Foreskin fibroblast (primary cell): ENCODE measurements at places on chromosomes 11 and 22.

DNA sequence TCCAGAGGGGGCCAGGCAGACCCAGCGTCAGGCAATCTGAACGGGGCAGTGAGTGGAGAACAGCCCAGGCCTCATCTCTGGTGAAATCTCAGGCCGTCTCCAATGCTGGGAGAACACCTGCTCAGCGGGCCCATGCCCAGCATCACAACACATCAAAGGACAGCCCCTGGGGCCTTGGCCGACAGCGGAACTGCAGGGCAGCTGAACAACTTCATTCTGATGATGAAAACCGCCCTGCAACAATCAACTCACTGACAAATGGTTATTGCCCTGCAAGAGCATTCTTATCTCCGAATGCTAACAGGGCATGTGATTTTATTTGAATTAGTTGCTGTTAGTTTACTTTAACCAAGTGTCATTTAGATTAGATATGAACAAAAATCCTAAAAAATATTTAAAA is 14.6 kb downstream of the CELSR1 start:
- no peak for DNase-seq

DNA sequence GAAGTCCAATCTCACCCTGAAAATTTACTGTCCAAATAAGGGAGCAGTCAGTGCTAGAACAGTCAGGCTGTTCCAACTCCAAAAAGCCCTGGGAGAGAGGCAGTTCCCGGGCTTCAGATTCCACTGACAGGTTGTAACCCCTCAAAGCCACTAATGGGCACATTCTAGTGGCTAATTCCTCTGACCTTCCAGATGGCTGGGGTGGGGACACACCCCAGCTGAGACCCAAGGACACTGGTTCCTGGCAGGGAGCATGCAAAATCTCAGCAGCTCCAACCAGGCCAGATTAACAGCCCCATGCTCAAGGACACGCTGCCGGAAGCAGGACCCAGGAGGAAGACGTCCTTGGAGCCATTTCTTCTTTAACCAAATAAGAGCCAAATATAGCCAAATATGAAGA is 92.7 kb downstream of the RPL27A start:
- no peak for DNase-seq

DNA sequence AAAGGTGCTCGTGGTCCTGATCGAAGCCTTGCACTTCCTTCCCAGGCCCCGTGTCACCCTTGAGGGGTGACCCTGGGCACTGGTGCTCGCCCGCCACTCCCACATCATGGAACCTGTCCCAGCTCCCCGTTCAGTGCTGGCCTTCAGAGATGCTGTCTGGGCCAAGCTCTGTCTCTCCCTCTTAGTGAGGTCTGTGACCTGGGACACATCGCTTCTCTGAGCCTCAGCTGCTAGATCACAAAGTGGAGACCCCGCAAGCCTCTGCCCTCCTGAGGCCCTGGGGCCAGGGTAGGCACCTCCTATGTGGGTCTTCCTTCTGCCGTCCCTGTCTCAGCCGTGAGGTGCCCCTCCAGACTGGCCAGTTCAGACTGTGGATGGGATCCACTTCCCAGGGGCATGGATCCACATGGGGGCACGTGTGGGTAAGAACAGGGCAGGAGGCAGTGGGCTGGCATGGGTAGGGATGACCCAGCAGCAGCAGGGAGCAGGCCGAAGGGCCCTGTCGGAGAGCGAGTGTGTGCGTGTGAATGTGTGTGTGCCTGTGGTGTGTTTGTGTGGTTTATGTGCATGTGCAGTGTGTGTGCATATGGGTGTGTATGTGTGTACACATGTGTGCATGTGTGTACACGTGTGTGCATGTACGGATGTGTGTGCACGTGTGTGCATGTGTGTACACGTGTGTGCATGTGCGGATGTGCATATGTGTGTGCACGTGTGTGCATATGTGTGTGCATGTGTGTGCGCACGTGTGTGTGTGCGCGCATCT is 1073.7 kb downstream of the BRD1 start:
- DNase-seq: no peak

GRCh38 chr11:34493468-34493867 is 20.1 kb downstream of the ELF5 start:
- no peak for DNase-seq

DNA sequence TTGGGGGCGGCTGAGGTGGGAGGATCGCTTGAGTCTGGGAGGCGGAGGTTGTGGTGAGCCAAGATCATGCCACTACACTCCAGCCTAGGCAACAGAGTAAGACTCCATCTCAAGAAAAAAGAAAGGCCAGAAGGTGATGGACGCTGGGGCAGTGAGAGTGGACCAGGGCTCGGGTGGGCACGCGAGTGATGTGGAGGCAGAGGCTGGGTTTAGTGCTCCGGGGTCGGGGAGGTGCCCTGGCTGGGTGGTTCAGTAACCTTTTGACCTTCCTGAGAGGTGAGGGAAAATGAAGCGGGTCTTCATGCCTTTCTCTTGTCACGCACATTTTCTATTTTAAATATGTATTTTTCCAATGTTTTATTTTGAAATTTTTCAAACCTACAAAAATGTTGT is 45.1 kb downstream of the ST14 start:
- no peak for DNase-seq

GRCh38 chr11:20293992-20294391 is 69.5 kb upstream of the HTATIP2 start:
- no peak for DNase-seq
